ENCODE measurements at places on chromosomes 3 and 15.

- DNase-seq = no peak
These were observed 165.6 kb downstream of the ABHD5 start for GRCh38 chr3:43856351-43856750.

- no peak for DNase-seq
These were observed 57.7 kb downstream of the KLHL25 start for GRCh38 chr15:85737061-85737460.

- DNase-seq = peak; percentile 1
These were observed 661.6 kb downstream of the SI start for GRCh38 chr3:164416491-164417222.

DNA sequence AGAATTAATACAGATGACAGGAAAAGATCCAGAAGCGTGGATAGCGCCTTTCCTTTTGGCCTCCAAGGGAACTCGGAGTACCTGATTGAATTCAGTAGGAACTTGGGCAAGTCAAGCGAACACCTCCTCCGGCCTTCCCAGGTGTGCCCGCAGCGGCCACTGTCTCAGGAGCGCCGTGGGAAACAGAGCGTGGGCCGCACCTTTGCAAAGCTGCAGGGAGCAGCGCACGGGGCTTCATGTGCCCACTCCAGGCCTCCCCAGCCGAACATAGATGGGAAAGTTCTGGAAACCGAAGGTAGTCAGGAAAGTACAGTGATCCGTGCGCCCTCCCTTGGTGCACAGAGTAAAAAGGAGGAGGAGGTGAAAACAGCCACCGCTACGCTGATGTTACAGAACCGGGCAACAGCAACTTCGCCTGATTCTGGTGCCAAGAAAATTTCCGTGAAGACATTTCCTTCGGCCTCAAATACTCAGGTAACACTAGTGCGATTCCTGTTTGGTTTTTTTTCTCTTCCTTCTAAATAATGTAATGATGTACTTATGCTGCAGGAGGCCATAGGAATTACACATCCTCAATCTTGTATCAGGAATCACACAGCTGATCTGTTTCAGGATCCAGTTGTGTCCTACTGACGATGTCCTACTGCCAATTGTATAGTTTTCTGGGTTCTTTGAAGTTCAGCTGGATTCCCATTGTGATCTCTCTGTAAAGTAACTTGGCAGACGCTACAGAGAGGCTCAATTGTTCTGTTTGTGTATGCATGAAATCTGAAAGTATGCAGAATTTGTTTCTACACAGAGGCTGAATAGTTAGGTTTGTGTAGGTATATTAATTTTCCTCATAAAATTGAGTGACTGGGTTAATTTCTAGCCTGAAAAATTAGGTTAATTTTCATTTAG is 63.1 kb downstream of the CGNL1 start:
- DNase-seq = no peak

DNA sequence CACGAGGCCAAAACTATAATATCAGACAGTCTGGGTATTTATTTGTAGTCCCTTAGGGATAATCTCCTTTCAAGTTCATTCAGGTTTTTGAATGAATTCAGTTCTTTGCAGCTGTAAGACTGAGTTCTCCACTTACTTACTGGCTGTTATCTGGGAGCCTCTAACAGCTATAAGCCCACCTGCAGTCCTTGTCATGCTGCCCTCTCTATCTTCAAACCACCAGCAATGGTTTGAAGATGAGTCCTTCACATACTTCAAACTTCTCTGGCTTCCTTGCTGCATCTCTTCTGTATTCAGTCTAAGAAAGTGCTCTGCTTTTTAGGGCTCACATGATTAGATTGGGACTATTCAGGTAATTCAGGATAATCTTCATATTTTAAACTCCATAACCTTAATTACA is 154.5 kb upstream of the STT3B start:
- DNase-seq = no peak

DNA sequence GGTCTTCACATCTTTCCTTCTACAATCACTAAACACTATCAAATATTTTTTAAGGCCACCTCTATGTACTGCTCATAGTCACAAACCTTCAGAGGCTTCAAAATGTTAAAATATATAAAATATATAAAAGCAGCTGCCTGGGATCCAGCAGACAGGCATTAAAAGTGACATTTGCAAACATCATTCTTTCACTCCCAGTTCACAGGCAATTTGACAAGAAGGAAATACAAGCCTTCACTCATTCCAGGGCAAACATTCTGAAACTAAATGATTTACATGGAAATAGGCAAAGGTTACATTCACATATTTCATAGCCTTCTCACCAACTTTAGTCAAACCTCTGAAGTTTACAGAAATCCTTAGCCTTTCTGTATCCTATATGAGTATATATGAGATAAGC is 266.3 kb downstream of the TBL1XR1 start:
- no peak for DNase-seq

GRCh38 chr3:48664313-48664644 is 1.6 kb upstream of the CELSR3 start:
- no peak for DNase-seq

GRCh38 chr15:92788196-92788595 is 111.9 kb upstream of the CHD2 start:
- DNase-seq = no peak

Measured in brain microvascular endothelial cell (primary cell).